CD4-positive, alpha-beta T cell (primary cell): ENCODE measurements at places on chromosomes 7 and 10. TPM values are rescaled to one million over a fixed set of nuclear protein-coding genes. Genes with fewer than 3 reads are reported as not detected.

Gene SLC18A3
- total RNA-seq, result not detected

Gene MOGAT3
- total RNA-seq, result 0.11 TPM

Gene LBX1
- total RNA-seq, result not detected

Gene EN2
- total RNA-seq, result not detected

Gene CALCR
- total RNA-seq, result not detected

Gene GRM8
- not detected for total RNA-seq

Gene CARD11
- total RNA-seq, result 122 TPM

Gene CNNM1
- total RNA-seq, result 0.17 TPM

Gene CFAP70
- total RNA-seq, result 2.6 TPM

DNA sequence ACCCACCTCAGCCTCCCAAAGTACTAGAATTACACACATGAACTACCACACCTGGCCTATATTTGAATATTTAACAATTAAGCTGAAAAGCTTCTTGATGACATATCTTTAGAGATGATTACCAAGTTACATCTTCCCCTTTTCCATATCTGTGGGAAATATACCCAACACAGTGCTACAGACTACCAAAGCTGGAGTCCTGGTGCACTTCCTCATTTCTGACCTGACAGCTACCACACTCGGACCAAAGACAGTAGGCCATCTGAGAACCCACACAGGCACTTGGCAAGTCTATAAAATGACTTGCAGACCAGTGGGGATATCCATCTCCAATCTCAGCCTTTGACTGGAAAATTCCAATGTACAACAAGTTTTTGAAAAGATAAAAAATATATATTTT lies 270.4 kb upstream of the KLF14 start:
- H3K4me1 ChIP-seq, result peaks cover 47% of the 10 kb centered on the region
- no peaks in the 10 kb centered on the region for H3K27me3 ChIP-seq
- no peak overlapping the region for H3K27ac ChIP-seq

DNA sequence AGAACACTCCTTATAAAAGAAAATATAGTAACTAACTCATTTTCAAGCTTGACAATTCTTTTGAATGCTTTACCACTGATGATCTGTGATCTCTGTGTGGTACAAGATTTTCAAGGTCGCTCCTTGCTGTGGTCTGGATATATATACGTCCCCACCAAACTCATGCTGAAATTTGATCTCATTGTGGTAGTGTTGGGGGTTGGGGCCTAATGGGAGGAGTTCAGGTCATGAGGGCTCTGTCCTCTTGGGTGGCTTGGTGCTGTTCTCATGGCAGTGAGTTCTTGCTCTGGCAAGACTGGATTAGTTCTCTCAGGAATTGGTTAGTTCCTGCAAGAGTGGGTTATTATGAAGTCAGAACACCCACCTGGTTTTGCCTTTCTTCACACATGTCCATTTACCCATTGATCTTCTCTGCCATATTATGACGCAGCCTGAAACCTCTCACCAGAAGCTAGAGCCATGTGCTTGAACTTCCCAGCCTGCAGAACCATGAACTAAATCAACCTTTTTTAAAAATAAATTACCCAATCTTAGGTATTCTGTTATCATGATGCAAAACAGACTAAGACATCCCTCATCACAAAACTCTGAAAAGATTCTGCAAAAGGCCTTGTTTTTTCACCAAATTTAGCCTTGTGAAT lies 8.3 kb upstream of the EDRF1 start:
- no peak overlapping the region for H3K27ac ChIP-seq
- H3K27me3 ChIP-seq, result peaks cover 10% of the 10 kb centered on the region
- no peaks in the 10 kb centered on the region for H3K4me1 ChIP-seq
- no peak for DNase-seq

DNA sequence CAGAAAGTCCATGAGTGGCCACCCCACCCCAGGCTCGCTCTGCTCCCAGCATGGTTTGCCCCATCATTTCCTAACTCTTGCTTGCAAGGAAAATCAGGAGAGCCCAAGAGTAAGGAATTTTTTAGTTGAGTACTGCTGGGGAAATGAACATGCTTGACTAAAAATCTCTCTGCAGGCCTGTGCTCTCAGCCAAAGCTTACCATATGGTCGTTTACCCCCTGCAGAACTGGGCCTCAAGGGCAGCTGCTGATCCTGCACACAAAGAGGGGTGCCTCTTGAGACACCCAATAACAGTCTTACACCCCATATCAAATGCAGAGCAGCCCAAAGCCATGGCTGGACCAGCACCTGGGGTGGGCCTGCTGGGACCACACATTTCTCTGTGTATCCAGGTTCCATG lies 183.2 kb downstream of the CXCL12 start:
- H3K27ac ChIP-seq, result no peak overlapping the region
- H3K36me3 ChIP-seq, result no peaks in the 10 kb centered on the region
- H3K4me1 ChIP-seq, result no peaks in the 10 kb centered on the region
- DNase-seq, result no peak

GRCh38 chr10:29237786-29238185 lies 51.1 kb upstream of the LYZL1 start:
- H3K27me3 ChIP-seq, result peaks cover 2% of the 10 kb centered on the region
- no peaks in the 10 kb centered on the region for H3K4me1 ChIP-seq
- no peaks in the 10 kb centered on the region for H3K36me3 ChIP-seq
- no peak overlapping the region for H3K27ac ChIP-seq
- DNase-seq, result no peak
- no peak overlapping the region for H3K4me3 ChIP-seq

- no peaks in the 10 kb centered on the region for H3K36me3 ChIP-seq
- peaks cover 31% of the 10 kb centered on the region for H3K27me3 ChIP-seq
These were observed 634 bp downstream of the HECW1 start for GRCh38 chr7:43112941-43113621.

GRCh38 chr7:81195033-81195432 lies 276.2 kb upstream of the SEMA3C start:
- no peaks in the 10 kb centered on the region for H3K27me3 ChIP-seq
- H3K4me1 ChIP-seq, result no peaks in the 10 kb centered on the region
- H3K27ac ChIP-seq, result no peak overlapping the region
- no peaks in the 10 kb centered on the region for H3K36me3 ChIP-seq
- DNase-seq, result no peak

DNA sequence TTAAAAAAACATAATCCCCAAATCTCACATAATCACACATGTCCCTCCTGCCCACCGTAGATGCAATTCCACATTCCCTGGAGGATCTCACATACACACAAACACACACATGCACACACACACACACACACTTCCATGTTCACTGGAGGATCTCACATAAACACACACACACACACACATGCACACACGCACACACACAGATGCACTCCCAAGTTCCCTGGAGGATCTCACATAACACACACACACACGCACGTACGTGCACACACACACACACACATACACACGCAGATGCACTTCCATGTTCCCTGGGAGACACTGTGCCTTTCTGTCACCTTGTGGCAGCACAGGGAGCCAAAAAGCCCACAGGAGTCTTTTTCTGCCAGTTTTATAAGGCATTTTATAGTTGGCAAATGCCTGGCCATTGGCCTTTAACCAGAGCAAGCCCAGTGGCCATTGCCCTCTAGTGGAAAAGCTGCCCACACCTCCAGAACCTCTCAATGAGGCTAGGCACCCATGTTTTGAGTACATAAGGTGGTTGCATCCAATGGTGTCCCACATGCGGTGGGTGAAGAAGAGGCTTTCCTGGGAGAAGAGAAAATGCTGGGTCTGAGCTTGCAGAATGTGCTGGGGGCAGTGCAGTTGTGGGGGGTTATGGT lies 115.4 kb upstream of the ACBD5 start:
- H3K27ac ChIP-seq, result no peak overlapping the region
- no peak overlapping the region for H3K4me3 ChIP-seq
- H3K27me3 ChIP-seq, result no peaks in the 10 kb centered on the region
- no peak for DNase-seq
- no peaks in the 10 kb centered on the region for H3K4me1 ChIP-seq
- H3K36me3 ChIP-seq, result no peaks in the 10 kb centered on the region

DNA sequence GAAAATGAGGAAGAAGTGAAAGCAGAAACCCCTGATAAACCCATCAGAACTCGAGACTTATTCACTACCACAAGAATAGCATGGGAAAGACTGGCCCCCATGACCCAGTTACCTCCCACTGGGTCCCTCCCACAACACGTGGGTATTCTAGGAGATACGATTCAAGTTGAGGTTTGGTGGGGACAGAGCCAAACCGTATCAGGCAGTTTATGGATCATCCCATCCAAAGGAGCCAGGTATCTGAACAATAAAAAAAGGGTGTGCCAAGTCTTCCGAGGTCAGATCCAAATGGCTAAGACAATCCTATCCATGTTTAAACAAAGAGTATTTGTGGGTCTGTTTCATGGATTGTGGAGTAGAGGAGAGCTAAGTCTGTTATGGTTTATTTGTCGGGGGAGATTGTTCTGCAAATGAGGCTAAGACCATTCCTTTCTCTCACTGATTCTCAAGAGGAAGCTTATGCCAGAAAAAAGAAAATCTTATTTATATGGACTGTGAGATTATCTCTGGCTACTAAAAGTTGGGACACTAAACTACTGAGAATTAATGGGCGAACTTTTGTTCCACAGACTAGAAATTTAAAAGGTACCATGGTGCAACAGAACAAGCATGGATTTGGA lies 203.7 kb downstream of the IPMK start:
- H3K4me3 ChIP-seq, result no peak overlapping the region
- no peaks in the 10 kb centered on the region for H3K27me3 ChIP-seq
- H3K27ac ChIP-seq, result no peak overlapping the region
- no peaks in the 10 kb centered on the region for H3K4me1 ChIP-seq
- H3K36me3 ChIP-seq, result no peaks in the 10 kb centered on the region

DNA sequence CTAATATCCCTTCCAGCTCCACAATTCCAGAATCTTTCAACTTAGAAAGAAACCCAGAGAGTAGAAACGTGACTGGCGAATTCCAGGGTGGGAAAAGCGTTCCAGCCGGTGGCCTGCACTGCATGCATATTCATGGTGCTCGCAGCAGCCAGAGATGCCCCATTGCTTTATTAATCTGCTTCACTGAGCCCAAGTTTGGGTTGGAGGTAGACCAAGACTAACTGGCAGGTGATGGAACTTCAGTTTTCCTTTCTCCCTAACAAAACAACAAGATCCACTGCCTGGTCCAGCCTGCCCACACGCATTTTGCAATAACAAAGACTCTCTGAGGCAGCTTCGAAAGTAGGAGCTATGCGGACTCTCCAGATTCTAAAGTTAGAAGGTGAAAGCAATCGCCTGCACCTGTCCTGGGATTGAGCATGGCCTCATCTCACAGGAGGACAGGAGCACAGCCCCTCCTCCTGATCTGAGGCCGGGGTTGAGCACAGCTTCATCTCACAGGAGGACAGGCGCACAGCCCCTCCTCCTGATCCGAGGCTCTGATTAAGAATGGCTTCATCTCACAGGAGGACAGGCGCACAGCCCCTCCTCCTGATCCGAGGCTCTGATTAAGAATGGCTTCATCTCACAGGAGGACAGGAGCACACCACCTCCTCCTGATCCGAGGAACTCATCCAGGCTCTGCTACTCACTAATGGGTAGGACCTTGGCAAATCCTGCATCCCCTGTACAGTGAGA lies 127.8 kb upstream of the LANCL2 start:
- no peak overlapping the region for H3K27ac ChIP-seq
- no peak for DNase-seq
- H3K4me1 ChIP-seq, result no peaks in the 10 kb centered on the region

DNA sequence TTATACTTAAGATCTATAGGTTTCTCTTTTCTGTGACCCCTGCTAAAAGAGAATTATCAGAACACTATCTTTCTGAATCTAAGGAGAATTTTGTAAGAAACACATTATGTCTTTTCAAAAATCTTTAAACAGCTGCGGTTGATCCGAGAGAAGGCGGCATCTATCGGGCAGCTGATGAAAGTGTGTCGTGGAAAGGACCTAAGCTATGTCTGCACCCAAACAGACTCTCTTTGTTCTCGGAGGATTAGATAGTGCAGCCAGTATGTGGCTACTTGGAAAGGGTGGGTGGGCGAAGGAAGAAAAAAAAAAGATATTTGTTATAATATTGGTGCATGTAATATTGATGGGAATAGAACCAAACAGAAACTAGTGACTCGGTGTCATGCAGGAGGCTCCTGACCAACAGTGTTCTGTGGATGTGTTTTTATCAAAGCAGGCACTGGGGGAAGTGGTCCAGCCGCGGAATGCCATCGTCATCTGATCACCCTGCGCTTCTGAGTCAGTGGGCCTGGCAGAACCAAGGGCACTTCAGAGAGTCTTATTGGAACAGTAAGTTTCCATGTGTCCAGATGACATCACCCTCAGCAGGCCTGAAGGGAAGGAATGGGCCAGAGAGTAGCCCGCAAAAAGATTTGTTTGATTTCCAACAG lies 509.7 kb upstream of the AKR1E2 start:
- no peaks in the 10 kb centered on the region for H3K4me1 ChIP-seq
- no peaks in the 10 kb centered on the region for H3K36me3 ChIP-seq
- no peaks in the 10 kb centered on the region for H3K27me3 ChIP-seq
- no peak for DNase-seq
- no peak overlapping the region for H3K4me3 ChIP-seq
- H3K27ac ChIP-seq, result no peak overlapping the region

- H3K27me3 ChIP-seq, result no peaks in the 10 kb centered on the region
- no peak for DNase-seq
- H3K4me3 ChIP-seq, result peak overlapping the region; percentile 86
- peak overlapping the region; percentile 72 for H3K27ac ChIP-seq
- H3K36me3 ChIP-seq, result peaks cover 24% of the 10 kb centered on the region
- peaks cover 67% of the 10 kb centered on the region for H3K4me1 ChIP-seq
These were observed 1.3 kb downstream of the ANXA11 start for GRCh38 chr10:80203835-80204676.

DNA sequence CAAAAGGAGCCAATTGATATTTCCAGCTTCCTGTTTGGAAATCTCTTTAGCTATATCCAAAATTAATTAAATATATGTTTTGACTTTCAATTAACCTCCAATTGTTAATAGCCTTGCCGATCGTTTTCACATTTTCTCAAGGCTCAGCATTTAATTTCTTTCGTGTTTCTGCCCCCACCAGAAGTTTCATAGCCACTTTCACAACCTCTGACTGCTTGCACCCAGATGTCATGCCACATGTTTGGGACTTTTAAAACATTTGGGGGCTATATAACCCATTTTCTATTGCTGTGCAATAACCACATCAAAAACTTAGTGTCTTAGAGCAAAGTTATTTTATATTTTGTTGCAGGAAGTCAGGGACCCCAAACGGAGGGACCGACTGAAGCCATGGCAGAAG lies 510.6 kb upstream of the CNTNAP2 start:
- no peak overlapping the region for H3K27ac ChIP-seq
- no peaks in the 10 kb centered on the region for H3K36me3 ChIP-seq

DNA sequence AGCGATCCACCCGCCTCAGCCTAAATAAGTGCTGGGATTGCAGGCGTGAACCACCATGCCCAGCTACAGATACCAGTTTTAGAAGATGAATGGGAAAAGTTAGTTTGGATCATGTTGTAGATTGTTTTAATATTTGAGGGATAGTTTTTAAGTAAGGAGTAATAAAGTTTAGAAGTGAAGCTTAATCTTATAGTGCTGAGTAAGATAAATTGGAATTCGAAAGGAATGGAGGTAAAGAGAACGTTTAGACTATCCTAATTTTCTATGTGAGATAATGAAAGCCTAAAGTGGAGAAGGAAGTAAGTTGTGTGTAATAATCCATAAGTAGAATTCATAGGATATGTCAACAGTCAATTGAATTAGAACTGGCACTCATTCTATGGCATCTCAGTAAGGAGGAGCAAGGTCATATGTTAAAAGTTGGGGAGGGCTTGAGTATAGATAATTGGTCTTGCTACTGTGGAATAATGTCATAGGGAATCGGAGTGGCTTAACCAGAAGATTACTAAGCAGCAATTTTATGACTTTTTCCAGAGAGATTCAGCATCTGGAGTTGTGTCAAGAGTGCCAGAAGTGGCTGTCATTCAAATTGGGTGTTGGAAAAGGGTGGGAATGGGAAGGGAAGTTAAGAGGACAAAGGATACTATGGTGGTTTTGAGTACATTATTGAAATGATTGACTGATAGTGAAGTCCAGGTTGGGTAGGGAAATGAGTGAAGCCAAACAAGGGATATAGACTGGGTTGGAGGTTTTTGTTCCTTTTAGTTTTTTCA lies 12.1 kb downstream of the TAX1BP1 start:
- H3K4me1 ChIP-seq, result peaks cover 3% of the 10 kb centered on the region
- H3K27ac ChIP-seq, result no peak overlapping the region
- DNase-seq, result no peak
- no peaks in the 10 kb centered on the region for H3K27me3 ChIP-seq
- no peak overlapping the region for H3K4me3 ChIP-seq
